Astrocyte of the spinal cord (primary cell): ENCODE measurements at places on chromosomes 6 and 20.
A peak's percentile ranks its signal among the peaks of the same experiment; 100 is the strongest.

DNA sequence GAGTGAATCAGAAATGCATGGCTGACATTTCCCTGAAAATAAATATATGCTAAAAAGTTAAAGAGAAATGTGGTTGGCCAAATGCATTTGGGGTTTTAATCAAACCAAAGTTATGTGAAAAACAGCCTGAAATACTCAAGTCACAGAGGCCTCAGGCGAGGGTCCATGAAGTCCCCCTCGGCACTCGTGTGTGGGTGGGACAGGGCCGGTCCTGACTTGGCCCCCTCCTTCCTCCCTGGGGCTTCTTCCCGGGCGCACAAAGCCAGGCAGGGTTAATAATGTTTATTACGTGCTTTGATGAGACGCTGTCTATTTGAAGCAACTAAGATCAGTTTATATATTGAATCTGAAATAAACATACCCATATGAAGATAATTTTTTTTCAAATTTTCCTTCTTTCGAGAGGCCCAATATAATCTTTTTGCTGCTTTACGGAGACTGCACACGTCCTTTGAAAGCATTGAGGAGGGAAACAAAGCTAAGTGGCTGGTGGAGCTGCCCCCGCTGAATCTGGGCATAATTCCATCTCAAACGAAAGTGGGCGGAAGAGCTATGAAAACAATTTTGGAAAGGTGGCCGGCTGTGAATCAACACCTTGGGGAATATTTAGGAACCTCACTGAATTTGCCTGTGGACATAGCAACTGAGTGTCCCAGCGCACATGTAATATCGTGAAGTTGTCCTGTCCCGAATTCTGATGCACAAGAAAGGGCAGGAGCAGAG is 55.8 kb upstream of the SMOC2 start:
- DNase-seq, result no peak

GRCh38 chr20:48999890-49000870 is 45.9 kb upstream of the CSE1L start:
- no peak for DNase-seq

GRCh38 chr6:44554194-44554593 is 166.7 kb downstream of the CDC5L start:
- DNase-seq, result no peak

DNA sequence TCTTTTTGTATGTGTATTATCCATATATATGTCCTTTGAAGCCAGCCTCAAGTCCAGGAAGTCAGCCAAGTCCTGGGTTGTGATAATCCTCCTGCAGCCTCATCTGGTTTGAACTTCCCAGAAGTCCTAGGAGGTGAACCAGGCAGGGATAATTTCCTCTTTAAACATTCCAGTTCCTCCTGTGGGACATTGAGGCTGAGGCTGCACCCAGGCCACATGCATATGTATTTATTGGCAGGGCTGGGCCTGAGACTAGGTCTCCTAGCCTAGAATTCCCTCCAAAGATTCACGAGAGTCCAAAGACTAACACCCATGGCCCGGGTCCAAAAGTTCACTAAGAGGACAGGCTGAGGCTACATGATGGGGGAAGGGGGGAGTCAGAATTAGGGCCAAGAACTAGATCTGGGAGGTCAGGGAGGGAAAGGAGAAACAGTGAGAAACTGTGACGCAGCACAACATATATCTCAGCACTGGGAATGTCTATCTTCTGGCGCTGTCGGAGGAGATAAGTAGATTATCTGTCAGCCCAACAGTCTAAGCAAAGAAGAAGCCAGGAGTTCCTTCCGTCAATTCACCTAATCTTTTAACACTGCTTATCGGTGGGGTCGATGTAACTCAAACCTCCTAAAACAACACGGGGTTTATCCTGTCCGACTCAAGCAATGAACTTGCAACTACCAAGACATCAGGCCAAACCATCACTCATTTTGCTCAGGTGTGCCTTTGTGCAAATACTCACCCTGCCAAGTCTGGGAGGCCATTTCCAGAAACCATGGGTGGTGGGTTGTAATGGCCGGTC is 43.3 kb downstream of the SNX5 start:
- no peak for DNase-seq

GRCh38 chr6:32108094-32108627 is 977 bp downstream of the TNXB start:
- DNase-seq, result no peak

DNA sequence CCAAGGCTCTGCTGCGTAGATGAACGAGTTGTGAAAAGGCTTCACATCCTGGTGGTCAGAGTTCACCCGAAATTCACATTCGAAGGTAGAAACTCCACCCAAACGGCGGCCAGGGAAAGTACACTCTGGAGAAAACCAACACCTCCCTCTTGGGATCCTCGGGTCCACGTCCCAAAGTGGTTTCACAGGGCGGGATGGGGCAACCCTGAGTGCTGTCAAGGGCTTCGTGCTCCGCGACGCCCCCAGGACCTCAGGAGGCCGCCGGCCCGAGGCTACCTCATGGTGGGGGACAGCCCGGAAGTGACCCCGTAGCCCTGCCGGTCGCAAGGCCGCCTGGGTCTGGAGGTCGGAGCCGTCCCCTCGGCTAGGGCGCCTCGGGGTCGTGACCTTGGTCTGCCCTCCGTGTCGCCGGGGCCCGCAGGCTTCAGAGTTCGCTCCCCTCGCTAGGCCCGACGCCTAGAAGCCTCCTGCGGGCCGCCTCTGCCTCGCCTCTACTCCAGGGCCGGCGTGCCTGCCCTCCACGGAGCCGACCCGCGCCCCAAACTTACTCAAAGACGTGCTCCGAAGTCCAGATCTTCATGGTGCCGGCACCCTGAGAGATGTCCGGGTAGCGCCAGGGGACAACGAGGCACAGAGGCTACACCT is at the start of gene PRELID3B:
TSS of gene PRELID3B (minus strand) at position 636 of the 645 bp plus-strand sequence. CDS start at position 580, 56 bp downstream.
- DNase-seq, result no peak

GRCh38 chr6:9292975-9293374 is 857.6 kb upstream of the SLC35B3 start:
- peak; percentile 93 for DNase-seq

DNA sequence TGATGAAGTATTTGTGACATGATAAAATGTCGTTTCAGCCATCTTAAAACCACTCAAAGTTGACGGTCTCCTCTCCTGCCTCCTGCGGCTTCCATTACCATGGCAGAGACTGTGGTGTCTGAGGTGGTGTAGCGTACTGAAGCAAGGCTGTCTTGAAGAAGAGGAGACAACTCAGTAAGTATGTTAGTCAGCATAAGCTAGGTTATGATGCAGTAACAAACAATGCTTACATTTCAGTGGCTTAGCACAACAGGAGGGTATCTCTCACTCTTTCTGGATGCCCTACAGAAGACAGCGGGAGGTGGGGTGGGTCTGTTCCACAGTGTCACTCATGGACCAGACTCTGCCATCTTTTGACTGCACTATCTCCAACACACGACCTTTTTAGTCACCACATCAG is 174.7 kb upstream of the AHI1 start:
- DNase-seq, result no peak

- DNase-seq, result no peak
Measured at GRCh38 chr6:62740596-62740995, 454.6 kb upstream of the KHDRBS2 start.

DNA sequence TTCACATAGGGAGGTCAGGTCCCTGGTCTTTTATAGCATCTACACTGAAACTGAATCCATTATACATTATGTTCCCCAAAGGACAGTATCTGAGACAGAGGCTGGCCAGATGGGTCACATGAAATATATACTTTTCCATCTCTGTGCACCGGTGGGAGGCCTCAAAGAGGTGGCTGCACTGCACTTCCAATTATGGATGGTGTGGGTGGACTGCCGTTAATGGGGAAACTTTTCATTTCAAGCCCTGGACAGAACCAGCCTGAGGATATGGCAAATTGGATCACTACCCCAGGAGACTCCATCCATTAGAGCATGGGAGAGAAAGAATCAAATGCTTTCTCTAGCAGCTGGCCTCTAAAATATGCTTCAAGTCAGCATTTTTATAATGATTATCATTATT is 280.5 kb upstream of the OPRM1 start:
- no peak for DNase-seq
